NCI-H526 (cell line): ENCODE measurements at places on chromosomes 2 and 18.

DNA sequence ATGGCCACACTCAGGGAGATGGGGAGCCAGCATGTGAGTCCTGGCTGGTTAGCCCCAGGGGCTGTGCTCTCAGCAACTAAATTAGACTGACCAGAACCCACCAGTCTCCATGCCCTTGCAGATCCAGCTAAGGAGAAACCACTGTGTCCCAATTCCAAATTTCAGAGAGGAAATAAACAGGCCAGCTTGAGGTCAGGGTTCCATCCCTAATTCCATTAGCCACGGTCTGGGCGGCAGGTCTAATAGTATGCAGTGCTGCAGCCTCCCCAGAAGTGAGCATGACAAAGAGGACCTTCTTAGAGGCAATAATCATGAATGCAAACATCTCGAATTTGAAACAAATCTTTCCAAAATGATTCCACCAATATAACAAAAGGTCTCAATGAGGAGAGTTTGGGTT is 671.2 kb downstream of the BCL11A start:
- DNase-seq, result no peak

GRCh38 chr2:138867341-138867740 is 87.2 kb upstream of the NXPH2 start:
- no peak for DNase-seq

- DNase-seq, result no peak
These were observed 151.1 kb upstream of the SLC1A4 start for GRCh38 chr2:64837925-64838641.

DNA sequence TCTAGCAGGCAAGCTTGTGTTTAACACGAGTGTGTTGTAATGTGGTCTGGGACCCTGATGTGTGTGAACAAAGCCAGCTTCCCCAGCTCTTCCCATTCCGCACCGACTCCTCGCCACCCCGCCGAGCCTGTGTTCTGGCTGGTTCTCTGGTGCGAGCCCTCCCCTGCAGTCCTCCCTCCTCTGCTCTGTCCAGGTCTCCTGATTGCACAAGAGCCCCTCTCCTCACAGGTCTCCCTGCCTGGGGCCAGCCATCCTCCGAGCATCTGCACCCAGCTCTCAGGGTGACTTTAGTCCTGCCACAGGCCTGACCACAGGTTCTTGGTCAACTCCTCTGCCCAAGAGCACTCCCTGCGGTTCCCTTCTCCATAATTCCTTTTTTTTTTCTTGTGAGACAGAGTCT is 13.2 kb downstream of the SLC66A3 start:
- no peak for DNase-seq

- DNase-seq, result no peak
These were observed 640.2 kb upstream of the SYT4 start for GRCh38 chr18:43917520-43917919.

GRCh38 chr2:37632310-37632709 is 39.1 kb downstream of the CDC42EP3 start:
- no peak for DNase-seq

GRCh38 chr2:47339745-47340541 is 63.0 kb upstream of the MSH2 start:
- peak; percentile 47 for DNase-seq

- no peak for DNase-seq
These were observed 193.1 kb downstream of the HNMT start for GRCh38 chr2:138157372-138157771.

- DNase-seq, result no peak
These were observed 5.0 kb upstream of the GBX2 start for GRCh38 chr2:236173036-236173728.

DNA sequence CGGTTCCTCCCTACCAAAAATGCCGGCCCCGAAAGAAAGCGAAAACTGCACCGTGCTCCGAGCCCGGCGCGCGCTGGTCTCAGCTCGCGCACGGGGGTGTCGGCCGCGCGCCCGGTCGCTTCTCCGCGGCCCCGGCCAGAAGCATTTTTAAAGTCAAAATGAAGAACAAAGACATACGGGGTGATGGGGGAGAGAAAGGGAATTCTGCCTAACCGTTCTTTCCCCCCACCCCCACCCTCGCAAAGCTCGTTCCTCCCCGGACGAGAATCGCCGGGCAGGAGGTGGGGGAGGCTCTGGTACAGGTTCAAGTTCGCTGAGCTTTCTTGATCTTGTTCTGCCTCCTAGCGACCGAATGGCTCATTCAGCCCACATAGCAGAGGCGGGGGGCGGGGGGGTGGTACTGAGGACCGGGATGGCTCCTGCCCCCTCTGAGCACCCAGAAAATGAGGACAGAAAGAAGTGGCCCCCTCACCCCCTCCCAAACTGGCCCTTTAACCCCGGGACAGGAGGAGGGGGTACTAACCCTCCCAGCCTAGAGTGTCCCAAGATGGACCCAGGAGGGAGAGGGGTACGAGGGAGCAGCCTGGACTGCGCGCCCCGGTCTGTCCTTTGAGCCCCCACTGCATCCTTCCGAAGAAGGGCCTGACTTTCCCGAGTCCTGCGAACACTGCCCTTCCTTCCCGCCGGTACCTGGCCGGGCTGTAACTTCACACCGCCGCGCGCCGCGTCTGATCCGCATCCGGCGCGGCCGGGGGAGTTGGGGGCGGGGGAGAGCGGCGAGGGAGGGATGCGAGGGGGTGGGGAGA is 3.1 kb downstream of the BCL11A start:
- peak; percentile 94 for DNase-seq

- DNase-seq, result no peak
These were observed 146.1 kb upstream of the ZSWIM2 start for GRCh38 chr2:186995092-186995491.

GRCh38 chr2:221129657-221130056 is 442.4 kb downstream of the EPHA4 start:
- DNase-seq, result no peak

DNA sequence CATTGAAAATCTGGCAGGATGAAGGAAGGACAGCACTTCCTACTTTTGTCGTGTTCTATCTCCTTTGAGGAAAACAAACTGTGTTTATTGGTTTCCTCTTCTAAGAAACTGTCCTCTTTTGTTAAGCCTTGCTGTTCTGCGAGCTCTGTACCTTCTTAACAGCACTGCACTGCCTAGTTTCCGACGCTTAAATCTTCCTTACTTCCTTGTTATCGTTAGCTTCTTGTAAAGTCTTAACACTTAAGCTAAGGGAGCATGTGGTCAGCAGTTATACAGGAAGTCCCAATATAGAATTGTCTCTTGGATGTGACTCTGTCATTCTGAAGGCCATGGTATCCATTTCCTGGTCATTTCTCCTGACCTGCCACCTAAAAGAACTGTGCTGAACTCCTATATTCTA is 552.8 kb upstream of the NRP2 start:
- DNase-seq, result no peak

DNA sequence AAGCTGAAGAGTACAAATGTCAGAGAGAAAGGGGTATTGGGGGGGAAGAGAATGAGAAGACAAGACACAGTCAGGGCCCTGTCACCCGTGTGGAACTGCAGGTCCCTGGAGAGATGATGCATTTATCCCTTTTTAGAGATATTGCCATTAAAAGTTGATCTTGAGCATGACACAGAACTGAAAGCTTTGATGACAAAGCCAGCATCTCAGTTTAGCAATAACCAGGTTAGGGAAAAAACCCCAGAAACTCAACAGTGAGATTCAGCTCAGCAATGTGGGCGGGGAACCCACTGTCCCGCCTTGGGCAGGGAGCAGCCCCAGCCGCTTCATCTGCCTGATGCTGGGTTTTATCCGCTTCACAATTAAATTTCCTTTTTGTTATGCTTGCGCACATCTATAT is 181.1 kb downstream of the NEDD4L start:
- DNase-seq, result no peak

- DNase-seq, result no peak
These were observed 185.2 kb downstream of the GBX2 start for GRCh38 chr2:235983016-235983415.

DNA sequence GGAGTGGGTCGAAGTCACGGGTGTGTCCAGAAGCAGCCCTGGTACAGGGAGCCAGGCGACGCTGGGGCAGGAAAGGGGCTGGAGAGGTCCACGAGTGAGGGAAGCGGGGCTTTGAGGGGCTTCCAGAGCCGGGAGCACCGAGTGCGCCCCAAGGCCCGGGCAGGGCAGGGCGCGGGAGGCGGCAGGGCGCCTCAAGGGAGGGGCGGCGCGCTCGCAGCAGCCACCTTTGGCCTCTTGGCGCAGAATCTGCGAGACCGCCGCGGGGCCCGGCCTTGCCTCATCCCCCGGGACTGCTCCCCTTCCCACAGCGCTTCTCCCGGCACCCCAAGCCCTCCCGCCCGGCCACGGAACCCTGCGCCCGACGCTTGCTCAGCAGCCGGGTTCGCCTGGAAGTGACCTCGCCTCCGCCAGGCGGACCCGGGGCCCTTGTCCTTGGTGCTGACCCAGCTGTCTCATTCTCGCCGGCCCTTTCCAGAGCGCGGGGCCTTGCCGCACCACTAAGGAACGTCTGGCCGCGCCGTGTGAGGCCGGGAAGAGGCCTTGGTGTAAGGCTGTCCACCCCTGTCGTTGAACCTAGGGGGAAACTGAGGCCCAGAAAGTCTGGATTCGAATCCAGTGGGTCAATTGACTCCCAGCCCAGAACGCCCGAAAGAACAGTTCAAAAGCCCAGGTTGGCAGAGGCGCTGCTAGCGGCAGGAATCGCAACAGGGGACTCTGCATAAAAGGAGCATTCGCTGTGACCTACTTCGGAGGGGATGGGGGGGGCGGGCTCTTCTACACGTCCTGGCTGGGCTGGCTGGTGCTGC is 584 bp upstream of the DNER start:
- no peak for DNase-seq

DNA sequence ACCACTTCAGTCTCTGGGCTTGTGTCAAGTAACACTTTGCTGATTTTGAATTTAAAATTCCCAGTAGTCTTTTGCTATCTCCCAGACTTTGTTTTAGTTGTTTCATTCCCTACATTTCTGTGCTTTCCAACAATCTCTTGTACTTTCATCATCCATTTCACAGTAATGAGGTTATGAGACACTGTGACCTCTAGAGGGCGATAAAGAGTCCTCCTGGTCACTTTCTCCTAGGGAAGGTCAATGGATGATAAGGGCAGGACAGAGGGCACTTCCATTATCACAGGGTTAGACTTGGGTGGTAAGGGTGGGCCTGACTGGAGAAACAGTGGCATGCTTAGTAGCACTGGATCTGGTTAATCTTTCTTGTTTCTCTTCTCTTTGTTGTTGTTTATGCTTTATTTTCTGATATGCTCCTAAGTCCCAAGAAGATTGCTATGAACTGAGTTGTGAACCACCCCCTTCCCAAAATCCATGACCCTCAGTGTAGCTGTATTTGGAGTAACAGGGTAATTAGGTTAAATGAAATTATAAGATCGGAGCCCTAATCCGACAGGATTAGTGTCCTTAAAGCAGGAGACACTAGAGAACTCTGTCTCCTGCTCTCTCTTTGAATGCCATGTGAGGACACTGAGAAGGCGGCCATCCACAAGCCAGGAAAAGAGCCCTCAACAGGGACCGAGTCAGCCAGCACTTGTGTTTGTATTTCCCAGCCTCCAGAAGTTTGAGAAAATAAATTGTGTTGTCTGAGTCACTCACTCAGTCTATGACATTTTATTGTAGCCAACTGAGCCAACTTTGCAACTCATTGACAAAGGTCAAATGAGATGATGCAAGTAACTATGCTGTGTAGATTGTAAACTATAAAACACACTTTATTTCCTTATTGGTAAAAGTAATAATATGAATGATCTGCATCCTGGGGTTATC is 779.2 kb downstream of the CNTNAP5 start:
- no peak for DNase-seq
